ENCODE measurements at places on chromosomes 2 and 18. TPM values are rescaled to one million over a fixed set of nuclear protein-coding genes. Genes with fewer than 3 reads are reported as not detected.

GRCh38 chr2:187475499-187476248 is 27.6 kb upstream of the CALCRL start:
- no peak for DNase-seq

DNA sequence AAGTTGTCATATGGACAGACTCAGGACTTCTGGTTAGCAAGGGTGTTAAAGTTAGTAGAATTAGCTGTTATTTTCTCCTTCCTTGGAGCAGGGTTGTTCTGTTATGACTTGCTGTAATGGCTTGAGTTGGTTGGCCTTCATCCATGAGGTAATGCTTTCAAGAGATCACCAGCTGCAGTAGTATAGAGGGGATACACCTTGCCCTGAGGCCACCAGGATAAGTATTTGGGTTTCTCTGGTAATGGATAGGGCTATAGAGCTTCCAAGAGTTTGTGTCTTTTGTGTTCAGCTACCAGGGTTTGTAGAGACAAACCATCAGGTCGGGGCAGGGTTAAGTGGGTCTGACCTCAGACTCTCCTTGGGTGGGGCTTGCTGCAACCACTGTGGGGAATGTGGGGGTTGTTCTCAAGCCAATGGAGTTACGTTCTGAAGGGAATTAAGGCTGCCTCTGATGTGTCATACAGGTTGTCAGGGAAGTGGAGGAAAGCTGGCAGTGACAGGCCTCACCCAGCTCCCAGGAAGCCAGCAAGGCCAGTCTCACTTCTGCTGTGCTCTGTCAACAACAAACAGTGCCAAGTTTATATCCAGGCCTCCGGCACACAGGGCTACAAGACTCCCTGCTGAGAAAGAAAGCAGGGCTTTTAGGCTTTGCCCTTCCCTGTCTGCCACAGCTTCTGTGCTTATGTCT is 356.6 kb downstream of the SPAG16 start:
- peak; percentile 20 for DNase-seq

DNA sequence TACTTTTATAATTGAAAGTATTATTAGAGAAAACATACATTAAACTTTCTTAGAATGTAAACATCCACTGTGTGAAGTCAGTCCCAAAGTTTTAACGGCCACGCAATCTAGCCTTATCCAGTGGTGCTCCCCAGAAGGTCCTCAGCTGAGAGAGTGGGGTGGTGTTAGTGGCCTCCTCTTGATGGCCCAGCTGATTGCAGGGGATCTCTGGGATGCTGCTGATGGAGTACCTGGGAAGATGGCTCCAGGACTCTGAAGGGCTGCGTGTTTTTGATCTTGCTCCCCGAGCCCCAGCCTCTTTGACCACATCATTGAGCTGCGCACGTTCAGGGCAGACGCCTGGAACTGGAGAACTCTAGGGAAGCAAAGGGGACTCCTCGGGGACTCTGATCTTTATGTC is 181.4 kb downstream of the FAM210A start:
- no peak for DNase-seq

PLEKHB2 gene
- total RNA-seq = 47.4 TPM

PRLH gene
- total RNA-seq = not detected

GRCh38 chr2:120528051-120528692 is 182.2 kb downstream of the INHBB start:
- DNase-seq = no peak

GRCh38 chr18:68847219-68847837 is 49.4 kb downstream of the CCDC102B start:
- no peak for DNase-seq

GRCh38 chr18:24672165-24672941 is 211.9 kb downstream of the HRH4 start:
- no peak for DNase-seq

- no peak for DNase-seq
Observed at GRCh38 chr2:154408786-154409185, 289.7 kb upstream of the KCNJ3 start.

- DNase-seq = no peak
Observed at GRCh38 chr2:147096671-147097070, 748.2 kb upstream of the ACVR2A start.

DNA sequence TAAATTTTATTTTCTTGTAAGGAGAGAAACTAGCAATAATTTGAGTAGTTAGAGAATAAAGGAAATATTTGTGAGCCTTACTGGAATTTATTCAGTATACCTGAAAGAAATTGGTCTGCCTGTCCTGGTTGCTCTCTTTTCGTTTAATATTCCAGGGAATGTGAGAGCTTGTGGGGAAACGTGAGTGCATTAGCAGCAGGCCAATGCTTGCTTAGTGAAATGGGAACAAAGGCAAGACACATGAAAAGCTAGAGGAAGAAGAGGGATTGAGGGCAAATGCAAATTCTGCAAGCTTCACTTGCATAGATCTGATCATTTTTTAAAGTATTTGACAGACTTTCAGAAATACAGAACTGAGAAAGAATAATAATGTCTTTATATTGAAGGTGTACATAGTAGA is 111.0 kb downstream of the ERBB4 start:
- no peak for DNase-seq
